AG09319 (cell line): ENCODE measurements at places on chromosomes 1 and 21.
A peak's percentile ranks its signal among the peaks of the same experiment; 100 is the strongest.

DNA sequence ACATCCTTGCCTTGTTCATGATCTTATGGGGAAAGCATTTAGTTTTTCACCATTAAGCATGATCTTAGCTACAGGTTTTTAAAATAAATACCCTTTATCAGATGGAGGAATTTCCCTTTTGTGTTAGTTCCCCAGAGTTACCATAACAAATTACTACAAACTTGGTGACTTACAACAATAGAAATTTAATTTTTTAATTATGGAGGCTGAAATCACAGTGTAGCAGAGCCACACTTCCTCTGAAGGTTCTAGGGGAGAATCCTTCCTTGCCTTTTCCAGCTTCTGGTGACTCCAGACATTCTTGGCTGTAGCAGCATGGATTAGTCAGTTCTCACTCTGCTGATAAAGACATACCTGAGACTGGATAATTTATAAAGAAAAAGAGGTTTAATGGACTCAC is 18.5 kb downstream of the MIGA1 start:
- no peak for DNase-seq

- DNase-seq, result no peak
Observed at GRCh38 chr21:16258844-16259611, 529.2 kb downstream of the USP25 start.

DNA sequence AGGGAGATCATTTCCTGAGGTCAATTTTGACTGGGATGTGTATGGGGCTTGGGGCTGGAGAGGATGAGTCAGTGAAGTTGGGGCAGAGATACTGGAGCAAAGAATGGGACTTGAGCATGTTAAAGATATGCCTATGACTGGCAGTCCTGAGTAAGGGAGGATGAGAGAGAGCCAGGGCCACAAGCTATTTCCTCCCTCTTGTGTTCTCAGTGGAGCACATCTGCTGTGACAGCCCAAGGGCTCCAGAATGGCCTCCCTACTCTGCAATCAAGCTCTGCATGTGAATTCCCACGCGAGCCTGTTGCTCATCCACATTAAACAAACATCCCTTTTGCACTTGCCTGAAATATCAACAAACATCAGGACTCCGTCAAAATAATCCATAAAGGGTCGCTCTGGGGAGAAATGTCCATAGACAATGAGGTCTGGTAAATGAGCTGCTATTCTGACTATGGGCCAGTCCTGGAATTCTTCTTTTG is 9.2 kb downstream of the ADCY10 start:
- DNase-seq, result peak; percentile 11

DNA sequence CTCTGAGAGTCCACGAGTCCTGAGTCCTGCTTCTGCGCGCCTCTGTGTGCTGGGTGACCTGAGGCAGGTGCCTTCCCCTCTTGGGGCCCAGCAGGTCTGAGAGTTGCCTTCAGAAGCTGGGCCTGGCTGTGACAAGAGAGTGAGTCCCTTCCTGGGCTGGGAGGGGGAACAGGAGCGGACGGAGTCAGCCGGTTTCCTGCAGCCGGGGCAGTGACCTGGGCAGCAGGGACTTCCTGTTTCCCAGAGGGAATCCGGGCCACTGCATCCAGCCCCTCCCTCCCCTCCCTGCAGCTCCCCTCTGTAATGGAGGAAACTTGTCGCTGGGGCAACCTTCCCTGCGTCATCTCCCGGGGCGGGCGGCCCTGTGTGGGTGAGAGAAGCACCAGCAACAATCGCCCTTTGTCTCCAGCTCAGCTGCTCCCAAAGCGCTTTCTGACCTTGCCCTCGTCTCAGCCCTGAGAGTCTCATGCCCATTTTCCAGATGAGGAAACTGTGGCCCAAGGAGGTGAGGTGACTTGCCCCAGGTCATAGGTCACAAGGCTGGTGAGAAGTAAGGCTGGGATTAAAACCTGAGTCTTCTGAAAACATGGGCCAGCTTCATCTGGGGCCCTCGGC is 61.1 kb downstream of the SDC3 start:
- no peak for DNase-seq

DNA sequence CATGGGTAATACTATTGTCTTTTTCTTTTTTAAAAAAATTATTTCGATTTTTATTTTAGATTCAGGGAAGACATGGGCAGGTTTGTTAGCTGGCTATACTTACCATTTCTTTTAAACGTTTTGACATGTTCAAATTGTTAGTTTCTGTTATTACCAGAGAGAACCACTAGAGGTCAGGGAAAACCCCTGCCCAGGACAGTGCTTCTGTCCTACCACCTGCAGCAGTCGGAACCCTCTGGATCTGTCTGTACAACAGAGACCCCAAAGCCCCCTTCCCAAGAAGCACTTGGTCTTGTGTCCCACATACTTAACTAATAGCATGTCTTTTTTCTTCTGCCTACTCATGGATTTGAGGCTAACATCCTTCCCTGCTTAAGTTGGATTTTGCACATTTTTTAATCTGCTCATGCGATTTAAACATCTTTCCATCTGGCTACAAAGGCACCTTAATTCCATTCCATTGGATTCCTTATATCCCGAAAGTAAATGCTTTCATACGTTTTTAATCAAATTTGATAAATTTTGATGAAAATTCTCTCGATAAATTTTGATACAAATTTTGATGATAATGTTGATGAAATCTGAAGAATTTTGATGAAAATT is 10.0 kb upstream of the C1orf115 start:
- DNase-seq, result peak; percentile 7

GRCh38 chr21:46355161-46356004 is 31.4 kb downstream of the PCNT start:
- no peak for DNase-seq

DNA sequence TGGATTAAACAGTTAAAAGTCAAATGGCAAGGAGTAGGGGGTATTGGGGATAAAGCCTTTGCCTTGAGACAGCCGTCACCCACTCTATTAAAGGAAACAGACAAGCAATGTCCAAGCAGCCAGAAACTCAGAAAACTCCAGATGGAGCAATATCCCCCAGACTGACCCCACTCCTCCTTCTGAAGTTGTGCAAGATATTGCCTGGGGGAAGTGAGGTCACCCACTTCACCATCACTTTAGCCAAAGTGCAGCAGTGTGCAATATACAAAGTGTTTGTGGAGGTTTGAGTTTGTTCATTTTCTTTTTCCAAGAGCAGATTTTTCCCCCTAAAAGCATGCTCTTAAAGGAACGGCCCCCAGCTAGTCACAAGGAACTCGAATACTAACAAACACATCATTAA is 125.1 kb downstream of the ETS2 start:
- DNase-seq, result no peak

DNA sequence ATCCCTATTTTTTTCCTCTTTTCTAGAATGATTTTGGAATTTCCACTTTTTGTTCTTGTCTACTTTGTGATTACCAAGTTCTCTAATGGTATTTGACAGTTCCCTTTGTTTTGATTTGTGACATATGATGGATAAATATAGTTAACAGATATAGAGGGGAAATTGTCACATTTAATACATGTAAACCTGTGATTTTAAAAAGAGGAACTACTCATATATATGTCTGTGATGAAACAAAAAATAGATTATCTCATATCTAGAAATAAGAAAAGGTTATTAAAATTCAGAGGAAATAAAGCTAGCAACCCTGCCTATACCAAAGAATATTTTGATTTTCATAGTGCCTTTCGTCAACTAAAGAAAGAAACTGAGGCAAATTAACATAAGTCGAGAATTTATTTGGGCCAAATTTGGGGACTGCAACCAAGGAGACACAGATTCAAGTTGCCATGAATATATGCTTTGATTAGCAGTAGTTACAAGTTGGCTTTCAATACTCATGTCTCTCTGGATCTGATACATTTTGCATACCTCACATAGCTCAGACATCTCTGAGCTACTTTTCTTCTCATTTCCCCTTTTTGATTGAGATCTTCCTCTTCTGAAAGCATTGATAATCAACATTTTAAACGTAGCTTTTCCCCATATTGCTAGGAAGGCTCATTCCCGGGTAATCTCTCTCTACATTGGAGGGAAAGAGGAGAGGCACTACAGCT is 15.6 kb upstream of the C21orf91 start:
- no peak for DNase-seq

GRCh38 chr1:184838504-184838951 is 83.9 kb upstream of the EDEM3 start:
- peak; percentile 79 for DNase-seq

GRCh38 chr1:228510803-228511413 is 23.7 kb downstream of the RNF187 start:
- DNase-seq, result no peak

GRCh38 chr1:168371477-168371876 is 90.8 kb downstream of the TBX19 start:
- DNase-seq, result no peak
